ENCODE measurements at places on chromosomes 4 and X.

- DNase-seq, result no peak
These were observed 141.7 kb downstream of the PAPSS1 start for GRCh38 chr4:107578321-107578720.

DNA sequence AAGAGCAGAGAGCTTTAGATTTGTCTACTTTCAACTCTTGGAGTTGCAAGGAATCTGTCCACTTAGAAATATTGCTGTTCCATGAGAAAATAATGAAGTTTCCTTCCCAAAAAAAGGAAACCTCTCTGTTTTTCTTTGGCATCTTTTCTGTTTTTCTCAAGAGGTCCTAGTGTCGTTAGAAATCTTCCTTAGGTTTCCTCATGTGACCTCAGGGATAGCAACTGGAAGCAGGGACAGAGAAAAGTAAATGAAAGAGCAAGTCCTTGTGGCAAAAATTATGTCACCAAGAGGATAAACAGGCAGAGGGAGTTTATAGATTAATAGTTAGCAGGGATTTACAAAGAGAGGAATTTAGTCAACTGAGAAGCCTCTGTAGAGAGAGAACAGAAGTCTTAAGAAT, 478.4 kb upstream of the ADGRL3 start:
- no peak for DNase-seq

DNA sequence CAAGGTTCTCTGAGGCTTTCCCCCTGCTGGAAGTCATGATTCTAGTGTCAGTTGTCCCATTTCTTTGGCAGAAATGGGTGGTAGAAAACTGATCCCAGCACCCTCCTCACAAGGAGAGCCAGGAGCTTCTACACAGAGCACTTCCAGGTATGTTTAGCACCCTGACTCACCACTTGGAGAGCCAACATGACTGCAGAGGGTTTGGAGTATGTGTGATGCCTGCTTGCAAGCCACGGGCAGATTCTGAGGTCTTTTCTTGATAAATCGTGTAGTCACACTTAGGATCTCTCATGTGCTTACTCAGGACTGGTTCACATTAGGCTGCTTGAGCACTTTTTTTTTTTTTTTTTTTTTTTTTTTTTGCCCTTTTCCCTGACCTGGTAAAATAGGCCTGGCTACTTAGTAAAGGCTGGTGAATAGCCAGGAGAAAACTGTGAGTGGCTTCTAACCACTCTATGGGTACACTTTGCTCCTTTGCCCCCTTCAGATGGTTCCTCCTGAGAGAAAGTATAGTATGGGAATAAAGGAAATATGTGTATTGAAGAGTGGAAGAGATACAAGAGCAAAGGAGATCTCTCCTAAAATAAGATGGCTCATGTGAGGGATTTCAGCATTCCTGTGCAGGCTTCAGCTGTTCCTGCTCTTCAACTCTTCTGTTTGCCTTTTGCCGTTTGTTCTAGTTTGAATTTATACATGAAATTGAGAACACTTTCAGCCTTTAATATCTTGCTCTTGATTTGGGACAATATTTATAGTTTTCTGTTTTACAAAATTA, 103.6 kb downstream of the EMCN start:
- DNase-seq, result no peak

GRCh38 chr4:36502350-36502749, 220.9 kb downstream of the DTHD1 start:
- DNase-seq, result no peak

- DNase-seq, result no peak
These were observed 30.4 kb downstream of the NHS start for GRCh38 chrX:17405225-17405969.

- no peak for DNase-seq
These were observed 1037.2 kb downstream of the PCDH18 start for GRCh38 chr4:136495076-136495475.

- DNase-seq, result no peak
These were observed 2.4 kb upstream of the TADA2B start for GRCh38 chr4:7040765-7041164.

- DNase-seq, result no peak
These were observed 919 bp downstream of the SOWAHD start for GRCh38 chrX:119759248-119759766.

- no peak for DNase-seq
These were observed 127.1 kb upstream of the PCDH18 start for GRCh38 chr4:137659431-137659830.

DNA sequence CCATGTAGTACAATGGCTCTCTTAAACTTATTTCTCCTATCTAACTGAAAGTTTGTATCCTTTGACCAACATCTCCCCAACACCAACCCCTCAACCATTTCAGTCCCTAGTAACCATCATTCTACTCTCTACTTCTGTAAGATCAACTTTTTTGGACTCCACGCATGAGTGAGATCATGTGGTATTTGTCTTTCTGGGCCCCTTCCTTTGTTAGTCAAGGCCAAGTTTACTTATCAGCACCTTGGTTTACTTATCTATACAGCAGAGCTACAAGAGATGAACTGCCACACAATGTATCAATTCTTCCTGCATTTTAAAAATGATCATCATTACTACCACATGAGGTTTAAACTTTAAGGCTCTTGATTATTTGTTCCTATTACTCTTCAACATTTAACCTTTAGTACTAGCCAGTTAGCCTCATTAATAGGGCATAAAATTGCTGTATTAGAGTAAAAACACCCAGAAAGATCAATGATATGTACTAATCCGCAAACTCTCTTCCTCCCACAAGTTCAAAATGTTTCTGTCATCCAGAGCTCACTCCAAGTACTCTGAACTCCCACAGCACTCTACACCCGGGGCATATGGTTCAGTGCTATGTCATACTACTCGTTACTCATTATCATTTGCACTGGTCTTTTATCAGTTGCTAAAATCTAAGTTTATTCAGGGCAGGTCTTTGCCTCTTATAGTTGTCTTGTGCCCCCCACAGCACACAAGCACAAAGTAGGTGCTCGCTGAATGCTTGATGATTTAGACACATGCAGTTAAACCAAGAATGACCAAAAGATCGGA, 145.7 kb upstream of the ADAMTS3 start:
- DNase-seq, result no peak

GRCh38 chr4:5118091-5118786, 67.0 kb downstream of the STK32B start:
- DNase-seq, result no peak

DNA sequence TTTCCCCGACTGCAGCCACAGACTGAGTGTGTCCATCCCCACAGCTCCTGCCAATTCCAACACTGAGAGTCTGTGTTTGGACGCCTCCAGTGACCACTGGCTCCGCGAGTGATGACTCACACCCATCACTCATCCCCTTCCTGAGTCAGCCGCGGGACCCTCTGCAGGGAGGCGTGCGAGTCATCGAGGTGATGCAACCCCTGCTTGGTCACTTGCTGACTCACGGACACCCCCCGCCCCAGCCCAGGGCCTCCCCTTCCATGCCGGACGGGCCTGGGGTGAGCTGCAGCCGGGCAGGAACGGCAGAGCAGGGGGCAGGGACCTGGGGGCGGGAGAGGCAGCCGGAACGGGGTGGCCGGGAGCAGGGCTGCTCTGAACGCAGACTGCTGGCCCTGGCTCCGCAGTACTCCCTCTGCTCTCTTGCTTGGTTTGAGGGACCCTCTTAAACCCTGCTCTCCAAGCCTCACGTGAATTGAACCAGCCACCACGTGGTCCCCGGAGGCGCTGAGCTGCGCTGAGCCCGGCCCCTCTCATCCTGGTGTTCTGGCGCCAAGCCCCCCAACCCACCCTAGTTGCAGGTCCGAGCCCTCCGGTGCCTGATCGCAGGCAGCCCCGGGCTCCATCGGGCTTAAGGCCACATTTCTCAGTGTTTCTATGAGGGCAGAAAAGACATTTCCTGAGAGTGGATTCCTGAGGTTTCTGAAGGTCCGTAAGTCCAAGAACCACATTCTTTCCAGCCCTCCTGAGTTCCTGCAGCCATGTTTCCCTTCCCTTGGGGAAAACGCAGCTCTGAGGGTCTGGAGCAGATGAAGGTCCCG, 32.4 kb downstream of the FGFRL1 start:
- peak; percentile 97 for DNase-seq

GRCh38 chrX:10728806-10729389, 108.5 kb upstream of the MID1 start:
- DNase-seq, result no peak

DNA sequence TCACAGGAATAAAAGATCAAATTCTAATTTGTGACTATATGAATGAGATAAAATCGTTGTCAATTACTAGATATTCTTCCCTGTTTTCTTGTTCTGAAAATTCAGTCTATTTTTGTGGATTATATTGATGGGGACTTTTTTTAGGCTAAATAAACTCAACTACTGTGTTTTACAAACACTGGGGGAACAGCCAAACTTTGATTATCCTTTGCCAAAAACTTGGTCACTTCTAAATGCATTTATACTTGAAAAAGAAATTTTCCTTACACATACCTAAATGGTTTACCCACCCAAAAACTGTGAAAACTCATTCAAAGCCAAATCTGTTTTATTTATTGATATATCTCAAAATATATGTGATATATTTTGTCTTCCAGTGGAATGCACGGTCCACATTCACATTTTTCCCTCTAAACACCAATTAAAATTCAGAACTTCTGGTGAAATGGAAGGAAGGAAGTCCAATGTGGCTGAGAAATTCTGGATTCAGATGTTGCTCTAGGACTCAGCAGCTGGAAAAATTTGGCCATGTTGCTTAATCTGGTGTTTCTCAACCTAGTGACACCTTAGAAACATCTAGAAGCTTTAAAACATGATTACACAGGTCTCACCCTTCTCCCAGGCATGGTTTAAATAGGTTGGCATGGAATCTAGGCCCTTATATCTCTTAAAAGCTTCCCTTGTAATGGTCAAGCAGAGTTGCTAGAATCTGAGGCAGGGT, 28.6 kb upstream of the ARHGAP24 start:
- DNase-seq, result no peak

DNA sequence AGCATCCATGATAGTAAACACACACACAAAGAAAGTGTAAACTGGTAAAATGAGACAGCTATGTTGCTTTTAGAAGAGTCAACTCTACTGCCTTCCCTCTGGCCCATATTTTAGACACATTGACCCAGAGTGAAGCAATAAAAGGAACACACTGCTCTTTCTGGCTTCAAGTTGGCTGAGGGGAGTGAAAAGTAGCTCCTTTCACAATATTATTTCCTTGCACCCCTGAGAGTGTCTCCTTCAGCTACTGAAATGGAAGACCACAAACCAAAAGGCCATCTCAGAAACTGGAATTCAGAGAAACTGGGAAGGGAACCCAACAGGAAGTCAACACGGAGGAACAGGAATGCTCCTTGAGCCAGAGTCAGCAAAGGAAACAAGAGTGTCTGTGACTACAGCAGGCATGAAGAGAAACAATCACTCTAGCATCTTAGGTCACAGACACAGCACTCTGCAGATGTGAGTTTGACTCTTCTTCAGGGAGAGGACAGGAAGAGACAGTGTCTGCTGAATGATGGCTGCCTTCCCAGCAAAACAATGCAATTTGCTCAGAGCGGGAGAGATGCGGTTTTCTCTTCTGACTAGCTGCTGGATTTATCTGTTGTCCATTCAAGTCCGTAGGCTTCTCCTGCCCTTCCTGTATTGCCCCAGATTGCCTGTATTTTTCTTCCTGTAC, 106.7 kb downstream of the SPATA18 start:
- DNase-seq, result peak; percentile 4

- peak; percentile 28 for DNase-seq
These were observed 33.3 kb upstream of the CXCL6 start for GRCh38 chr4:73803213-73803612.

- DNase-seq, result no peak
These were observed 20.2 kb downstream of the MMRN1 start for GRCh38 chr4:89914609-89915550.

DNA sequence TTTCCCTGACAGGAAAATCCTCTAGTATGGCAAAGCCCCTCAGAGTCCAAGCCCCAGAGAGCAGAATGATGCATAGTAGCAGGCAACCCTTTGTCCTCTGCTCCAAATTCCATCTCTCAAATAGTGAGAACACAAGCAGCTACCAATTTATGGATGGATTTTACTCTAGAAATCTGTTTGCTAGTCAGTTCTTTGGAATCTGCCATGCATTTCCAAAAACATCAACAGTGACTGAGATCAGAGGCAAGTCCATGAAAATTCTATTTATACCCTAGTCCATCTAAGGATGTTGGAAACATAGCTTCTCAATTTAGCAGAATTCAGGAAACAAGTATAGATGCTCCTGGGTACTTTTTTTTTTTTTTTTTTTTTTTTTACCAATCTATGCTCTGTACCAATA, 10.0 kb upstream of the CC2D2A start:
- no peak for DNase-seq

GRCh38 chr4:75895744-75896314, 6.4 kb downstream of the PPEF2 start:
- DNase-seq, result no peak

DNA sequence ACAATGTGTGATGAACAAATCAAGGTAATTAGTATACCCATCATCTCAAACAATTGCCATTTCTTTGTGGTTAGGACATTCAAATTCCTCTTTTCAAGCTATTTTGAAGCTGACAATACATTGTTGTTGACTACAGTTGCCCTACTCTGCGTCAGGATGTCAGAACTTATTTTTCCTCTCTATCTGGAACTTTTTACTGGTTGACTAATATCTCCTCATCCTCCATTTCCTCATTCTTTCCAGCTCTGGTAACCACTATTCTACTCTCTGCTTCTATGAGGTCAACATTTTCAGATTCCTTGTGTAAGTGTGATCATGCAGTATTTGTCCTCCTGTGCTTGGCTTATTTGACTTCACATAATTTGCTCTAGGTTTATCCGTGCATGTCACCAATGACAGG, 240.5 kb upstream of the HS3ST1 start:
- DNase-seq, result no peak

DNA sequence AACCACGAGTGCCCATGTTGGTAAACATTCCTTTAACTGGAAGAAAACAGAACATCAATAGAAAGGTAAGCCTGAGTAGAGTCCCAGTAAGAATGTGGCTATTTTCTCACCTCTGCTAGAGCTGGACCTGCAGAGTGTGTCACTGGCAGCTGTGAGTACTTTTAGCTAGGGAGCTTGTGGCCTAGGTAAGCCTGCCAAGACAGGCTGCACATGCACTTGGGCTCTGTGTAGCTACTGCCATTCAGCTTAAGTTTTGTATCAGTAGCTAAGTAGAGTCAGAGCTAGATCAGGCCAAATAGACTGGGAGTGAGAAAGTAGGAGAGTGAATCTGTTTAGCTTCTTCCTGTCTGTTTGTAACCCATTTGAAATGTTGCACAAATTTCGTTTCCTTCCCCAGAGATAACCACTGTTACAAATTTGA, 35.3 kb downstream of the RBPJ start:
- no peak for DNase-seq

GRCh38 chr4:127698789-127699200, 31.4 kb upstream of the SLC25A31 start:
- peak; percentile 65 for DNase-seq
